ENCODE measurements at places on chromosomes 4 and X.
A peak's percentile ranks its signal among the peaks of the same experiment; 100 is the strongest.

GRCh38 chr4:11821772-11822430 is 393.2 kb upstream of the HS3ST1 start:
- no peak for DNase-seq

DNA sequence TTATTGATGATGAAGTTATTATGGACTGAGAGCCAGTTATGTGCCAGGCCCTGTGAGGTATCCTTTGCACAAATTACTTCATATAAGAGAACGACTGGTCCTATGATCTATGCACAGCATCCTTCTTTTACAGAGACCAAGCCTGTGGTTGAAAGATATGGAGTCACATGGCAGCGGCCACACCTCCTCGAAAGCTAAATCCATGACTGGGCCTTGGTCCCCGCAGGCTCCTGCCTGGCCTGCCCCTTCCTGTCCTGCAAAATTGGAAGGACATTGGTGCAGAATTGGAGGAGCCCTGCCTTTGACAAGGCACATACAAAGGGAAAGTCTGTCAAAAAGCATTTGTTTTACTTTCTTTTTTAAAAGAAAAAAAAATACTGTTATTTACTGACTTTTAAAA is 18.3 kb downstream of the SORBS2 start:
- DNase-seq = no peak

GRCh38 chrX:39750848-39751247 is 346.9 kb downstream of the BCOR start:
- DNase-seq = no peak

- DNase-seq = no peak
These were observed 220.4 kb upstream of the RADX start for GRCh38 chrX:106391284-106391911.

GRCh38 chr4:77586951-77587383 is 18.7 kb upstream of the CXCL13 start:
- DNase-seq = peak; percentile 9

DNA sequence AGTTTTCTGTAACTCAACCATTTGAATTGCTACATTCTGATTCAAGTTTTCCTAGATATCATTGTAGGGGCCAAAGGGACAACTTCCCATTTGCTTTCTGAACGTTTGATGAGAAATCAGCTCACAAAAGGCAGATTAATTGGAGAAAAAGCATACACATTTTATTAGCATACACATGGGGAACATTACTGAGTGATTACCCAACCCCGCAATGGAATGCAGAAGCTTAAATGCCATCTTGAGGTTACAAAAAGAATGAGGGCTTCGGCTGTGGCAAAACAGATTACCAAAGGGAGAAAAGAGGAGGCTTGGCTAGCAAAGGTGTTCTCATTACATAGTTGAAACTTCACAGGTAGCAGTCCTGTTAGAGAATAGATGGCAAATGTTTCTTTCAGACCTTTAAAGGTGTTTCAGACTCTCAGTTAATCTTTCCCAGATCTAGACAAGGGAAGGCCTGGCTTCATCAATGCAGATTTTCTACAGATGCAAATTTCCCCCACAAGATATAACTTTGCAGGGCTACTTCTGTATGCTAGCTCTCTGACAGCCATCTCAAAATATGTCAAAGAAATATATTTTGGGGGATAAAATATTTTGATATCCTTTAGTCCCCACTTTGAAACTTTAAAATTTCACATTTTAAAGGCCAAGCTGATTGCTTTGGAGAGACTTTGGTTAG is 26.5 kb upstream of the HERC6 start:
- DNase-seq = no peak

GRCh38 chr4:40525752-40526598 is 103.7 kb downstream of the RBM47 start:
- DNase-seq = no peak

GRCh38 chr4:112502871-112503270 is 13.1 kb downstream of the NEUROG2 start:
- DNase-seq = no peak

DNA sequence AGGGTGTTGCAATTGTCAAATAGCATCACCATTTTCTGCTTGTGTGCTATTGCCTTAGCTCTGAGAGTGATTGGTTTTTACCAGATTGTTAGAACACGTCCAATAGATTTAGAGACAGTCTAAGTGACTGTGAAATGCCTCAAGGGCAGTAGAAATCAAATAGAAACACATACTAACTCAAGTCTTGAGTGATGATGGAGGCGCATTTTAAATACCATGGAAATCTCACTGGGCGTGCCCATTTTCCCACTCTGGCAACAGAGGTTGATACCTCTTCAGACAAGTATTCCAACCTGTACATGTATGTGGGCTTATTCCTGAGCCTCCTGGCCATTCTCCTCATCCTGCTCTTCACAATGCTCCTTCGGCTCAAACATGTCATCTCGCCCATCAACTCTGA is 7.2 kb downstream of the SERTM2 start:
- DNase-seq = no peak

DNA sequence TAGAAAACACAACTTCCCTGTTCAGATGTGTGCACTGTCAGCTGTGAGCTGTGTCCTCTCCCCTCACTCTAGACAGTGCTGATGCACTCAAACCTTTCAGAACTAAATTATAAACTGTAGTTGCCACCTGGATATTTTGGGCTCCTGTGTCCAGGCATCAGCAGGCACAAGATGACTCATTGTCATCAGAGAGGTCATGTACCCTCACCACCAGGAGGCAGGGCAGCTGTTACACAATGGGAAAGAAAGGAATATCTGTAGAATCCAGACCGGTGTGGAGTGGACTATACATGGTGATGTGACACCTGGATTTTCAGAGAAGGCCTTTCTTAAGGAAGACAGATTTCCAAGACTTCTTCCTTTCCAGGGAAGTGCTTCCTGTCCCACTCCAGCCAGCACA is 854.4 kb upstream of the AGA start:
- DNase-seq = no peak

- no peak for DNase-seq
These were observed 502 bp downstream of the HNRNPDL start for GRCh38 chr4:82429728-82430192.

GRCh38 chr4:28378109-28378830 is 1517.6 kb downstream of the STIM2 start:
- no peak for DNase-seq

DNA sequence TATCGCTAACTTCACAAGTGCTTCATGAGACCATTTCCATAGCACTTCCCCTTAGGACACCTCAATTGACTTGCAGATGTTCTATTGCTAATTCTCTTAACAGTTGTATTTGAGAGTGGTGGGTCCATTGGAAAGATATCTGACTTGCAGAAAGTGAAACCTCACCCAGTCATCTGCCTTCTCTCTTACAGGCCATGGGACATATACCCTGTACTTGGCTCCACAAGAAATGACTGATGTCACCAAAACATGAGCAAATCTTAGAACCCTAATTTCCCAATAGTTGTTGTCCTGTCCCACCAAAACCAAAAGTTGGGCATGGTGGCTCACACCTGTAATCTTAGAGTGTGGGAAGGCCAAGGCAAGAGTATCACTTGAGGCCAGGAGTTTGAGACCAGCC is 101.9 kb upstream of the MAML3 start:
- no peak for DNase-seq

- DNase-seq = no peak
These were observed 185.8 kb upstream of the STK26 start for GRCh38 chrX:131837325-131837724.

DNA sequence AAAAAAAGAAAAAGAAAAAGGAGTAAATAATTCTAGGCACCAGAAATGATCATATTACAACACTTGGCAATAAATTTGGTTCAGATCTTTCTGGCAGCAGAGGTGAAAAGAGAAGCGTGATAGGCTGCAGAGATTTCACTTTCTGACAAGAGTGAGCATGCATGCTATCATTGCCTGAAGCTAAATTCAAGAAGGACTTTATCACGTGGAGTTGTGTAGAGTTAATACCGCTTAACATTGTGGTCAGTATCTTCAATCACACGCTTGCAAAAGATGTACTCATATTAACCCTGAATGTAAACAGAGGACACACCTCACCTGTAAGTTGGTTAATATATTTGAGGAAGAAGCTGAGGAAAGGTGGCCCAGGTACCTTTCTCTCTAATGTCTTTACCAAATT is 31.4 kb upstream of the RBPJ start:
- no peak for DNase-seq

DNA sequence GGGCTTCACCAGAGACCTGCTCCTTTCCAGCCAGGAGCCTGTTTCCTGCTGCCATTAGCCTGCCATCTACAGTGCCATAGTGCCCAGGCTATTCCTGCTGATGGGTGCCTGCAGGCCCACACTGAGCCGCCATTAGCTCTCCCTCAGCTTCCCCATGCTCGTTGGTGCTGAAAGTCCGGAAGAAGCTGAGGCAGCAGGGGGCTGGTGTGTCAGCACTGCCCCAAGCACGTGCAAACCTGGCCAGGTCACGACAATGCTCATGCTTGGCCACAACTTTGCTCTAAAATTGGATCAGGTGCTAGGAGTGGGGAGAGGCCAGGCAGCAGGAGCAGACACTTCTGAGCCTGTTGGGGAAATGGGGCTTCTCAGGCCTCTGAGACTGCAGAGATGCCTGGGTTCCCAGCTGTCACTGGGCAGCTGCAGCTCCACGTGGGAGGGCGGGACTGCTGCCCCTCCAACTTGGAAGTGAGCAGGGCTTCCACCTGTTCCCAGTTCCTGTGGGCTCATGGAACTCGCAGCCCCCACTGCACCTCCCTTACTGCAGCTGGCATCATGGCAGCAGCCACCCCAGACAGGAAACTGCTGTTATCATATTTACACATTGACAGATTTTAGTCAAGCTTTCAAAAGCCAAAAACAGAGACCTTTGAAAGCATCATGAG is 913.9 kb downstream of the FSTL5 start:
- no peak for DNase-seq

DNA sequence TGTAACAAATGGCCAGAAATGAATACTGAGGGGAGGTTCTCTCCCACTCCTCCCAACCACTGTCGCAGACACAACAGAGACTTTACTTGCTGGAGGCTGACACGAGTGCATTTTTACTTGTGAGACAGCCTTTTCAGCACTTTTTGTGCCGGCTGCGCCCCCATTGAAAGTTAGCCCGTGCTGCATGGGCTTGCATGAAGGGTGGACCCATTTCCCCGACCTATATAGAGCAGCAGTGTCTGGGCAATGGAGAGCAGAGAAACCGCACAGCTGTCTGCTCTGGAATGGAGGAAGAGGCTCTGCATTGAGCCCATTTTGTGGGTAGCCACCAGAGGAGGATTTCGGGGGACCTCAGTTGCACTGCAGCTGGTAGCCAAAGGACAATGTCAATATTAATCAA is 208.8 kb downstream of the UGT8 start:
- no peak for DNase-seq

- no peak for DNase-seq
These were observed 165.4 kb upstream of the NDST4 start for GRCh38 chr4:115278830-115279229.

DNA sequence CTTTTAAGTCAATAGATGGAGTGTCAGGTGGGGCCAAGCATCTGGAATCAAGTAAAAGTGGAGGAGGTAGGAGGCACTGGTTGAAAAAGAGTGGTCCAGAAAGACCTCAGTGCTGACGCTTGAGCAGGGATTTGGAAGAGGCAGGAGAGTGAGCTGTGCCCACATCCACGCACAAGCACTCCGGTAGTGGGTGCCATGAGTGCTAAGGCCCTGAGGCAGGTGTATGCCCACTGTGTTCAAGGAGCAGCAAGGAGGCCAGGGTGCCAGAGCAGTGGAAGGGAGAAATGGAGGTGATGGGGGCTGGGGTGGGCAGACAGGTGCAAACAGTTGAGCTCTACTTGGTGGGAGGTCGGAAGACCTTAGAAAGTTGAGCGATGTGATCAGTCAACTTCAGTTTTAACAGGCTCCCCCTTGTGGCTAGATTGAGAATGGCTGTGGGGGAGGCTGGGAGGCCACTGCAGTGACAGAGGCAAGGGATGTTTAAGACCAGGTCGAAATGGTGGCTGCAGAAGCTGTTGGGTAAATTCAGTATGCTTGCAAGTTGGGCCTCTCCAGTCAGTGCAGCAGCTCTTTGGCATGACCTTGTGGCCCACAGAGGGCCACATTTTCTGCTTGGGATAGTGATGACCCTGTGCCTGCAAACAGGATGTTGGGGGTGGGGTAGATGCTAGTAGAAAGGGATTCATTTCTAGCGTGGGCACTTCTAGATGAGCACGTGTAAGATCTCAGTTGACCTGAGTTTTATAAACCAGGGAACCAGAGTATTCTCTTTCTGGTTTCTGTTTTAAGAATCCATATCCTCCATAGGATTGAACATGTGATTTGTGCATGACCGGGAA is 12.7 kb downstream of the TKTL1 start:
- DNase-seq = peak; percentile 75

DNA sequence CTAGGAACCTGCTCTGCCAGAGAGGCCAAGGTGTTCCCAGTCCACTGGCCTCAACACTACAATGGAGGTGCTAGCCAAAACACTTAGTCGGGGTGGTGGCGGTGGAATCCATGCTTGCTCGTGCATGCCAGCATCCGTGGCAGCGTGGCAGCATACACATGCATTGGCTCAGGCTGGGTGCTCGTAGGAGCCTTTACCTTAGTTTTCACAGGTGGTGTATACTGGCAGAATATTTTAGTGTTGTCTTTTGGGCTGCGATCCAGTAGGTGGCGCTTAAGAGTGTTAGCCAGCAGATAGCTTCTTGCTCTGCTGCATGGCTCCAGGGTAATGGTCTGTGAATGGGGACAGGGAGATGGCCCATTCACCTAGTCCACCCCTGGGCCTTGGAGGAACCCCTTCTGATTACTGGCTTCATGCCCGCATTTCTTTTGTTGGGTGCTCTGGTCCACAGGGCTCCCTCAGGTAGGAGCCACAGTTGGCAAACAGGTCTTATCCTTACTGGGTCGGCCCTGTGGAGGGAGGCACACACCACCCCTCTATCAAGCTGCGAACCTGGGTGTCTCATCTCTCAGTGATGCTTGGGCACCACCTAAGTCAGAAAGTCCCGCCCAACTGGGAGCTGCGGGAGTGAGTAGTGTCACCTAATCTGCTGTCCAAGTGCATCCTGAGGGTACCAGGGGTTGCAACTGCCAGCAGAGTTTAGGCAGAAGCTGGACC is 40.0 kb downstream of the RIPPLY1 start:
- no peak for DNase-seq

GRCh38 chr4:36332023-36332781 is 50.8 kb downstream of the DTHD1 start:
- DNase-seq = no peak

DNA sequence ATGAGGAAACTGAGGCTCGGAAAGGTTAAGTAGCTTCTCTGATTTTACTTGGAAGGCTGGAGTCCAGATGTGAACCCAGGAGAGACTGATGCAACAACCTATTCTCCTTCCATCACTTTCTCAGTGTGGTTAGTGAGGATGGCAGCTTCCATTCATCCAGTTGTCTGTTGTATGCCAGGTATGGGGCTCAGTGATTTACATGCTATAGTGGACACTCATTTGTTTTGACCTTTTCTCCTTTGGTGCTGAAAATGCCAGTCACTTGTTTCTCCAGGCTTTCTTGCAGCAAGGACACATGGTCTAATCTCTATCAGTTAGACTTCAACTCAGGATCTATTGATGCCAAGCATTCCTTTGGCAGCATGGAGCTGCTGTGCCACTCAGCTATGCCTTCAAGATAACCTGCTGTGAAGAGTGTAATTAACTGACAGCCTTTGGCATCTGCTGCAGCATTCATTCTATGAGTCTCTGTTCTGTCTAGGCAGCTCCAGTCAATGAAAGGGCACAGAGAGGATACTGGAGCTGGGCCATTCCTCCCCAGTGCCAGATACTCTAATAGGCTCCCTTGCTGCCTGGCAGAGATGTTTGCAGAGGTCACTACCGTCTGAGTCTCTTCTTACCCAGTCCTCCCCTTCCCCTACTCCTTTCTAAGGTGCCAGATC is 11.0 kb upstream of the CWH43 start:
- DNase-seq = no peak
